ENCODE measurements at places on chromosomes 12 and 14. TPM values are rescaled to one million over a fixed set of nuclear protein-coding genes. Genes with fewer than 3 reads are reported as not detected.
A peak's percentile ranks its signal among the peaks of the same experiment; 100 is the strongest.

DNA sequence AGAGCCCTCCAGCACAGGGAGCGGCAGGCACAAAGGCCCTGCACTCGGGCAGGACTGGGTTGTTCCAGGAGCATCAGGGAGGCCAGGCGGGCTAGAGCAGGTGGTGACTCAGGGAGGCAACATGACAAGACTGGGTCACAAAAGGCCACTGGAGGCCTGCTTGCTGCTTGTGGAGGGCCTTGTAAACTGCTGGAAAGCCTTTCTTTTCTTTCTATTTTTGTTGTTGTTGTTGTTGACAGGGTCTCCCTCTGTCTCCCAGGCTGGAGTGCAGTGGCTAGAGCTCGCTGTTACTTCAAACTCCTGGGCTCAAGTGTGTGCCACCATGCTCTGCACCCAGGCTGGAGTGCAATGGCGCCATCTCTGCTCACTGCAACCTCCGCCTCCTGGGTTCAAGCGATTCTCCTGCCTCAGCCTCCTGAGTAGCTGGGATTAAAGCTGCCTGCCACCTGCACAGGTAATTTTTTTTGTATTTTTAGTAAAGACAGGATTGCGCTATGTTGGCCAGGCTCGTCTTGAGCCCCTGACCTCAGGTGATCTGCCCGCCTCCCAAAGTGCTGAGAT is 11.8 kb upstream of the RCOR1 start:
- DNase-seq, result no peak

DNA sequence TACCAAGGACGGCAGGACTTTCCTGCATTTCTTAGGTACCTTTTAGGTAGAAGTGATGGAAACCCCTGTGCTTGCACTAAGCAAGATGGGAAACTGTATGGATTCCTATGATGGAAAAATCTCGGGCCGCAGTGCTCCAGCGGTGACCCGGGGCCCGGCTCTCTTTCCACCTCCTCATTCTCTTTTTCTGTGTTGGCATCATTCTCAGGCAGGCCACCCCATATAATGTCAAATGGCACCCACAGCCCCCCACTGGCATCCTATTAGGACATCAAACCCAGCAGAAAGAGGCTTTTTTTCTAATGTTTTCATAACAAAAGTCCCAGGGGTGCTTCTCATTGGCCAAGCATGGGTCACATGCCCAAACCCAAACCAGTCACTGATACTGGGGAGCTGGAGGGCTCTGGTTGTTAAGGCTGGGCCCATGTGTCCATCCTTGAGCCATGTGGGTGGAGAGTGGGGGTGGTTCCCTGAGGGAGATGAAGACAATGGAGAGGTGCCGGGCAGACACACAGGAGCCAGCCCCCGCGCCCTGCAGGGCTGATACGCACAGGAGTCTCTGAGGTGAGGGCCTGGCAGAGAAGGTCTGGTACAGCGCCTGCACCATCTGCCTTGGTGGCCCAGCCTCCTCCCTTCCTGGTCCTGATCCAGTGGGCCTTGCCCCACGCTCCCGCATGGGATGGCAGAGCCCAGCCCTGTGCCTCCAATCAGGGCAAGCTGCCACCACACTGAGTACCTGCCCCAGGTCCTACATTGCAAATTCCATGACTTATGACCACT is 142.1 kb downstream of the CALM1 start:
- no peak for DNase-seq

- no peak for DNase-seq
These were observed 210.2 kb upstream of the NPAS3 start for GRCh38 chr14:32728526-32728925.

DNA sequence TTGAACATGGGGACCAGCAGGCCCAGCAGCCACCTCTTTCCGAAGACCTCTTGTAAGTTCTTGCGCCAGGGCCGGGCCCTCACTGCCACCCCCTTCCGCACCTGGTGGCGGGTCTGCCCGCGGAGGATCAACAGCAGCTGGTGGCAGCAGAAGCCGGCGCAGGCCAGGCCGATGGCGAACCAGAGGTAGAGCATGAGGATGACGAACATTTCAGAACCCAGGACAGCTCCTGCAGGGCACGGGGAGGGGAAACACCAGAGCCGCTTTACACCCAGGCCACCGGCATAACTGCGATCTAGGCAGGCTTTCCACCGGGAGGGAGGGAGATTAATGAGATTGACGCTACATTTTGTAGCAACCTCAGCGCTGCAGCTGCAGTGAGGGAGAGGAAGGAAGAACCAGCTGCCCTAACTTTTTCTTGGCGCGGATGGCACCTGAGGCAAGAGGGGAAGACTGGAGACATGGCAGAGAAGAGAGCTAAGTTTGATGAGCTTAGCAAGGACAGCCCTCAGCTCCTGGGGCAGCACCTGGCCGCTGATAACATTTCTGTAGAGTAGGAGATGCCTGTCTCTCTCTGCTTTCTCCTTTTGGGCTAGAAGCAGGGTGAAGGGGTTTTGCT is 7.8 kb downstream of the ZDHHC22 start:
- DNase-seq, result peak; percentile 59

- DNase-seq, result no peak
These were observed 146.0 kb upstream of the PLEKHG7 start for GRCh38 chr12:92556637-92557421.

- DNase-seq, result no peak
These were observed 213.4 kb upstream of the NUDT4 start for GRCh38 chr12:93164103-93164880.

DNA sequence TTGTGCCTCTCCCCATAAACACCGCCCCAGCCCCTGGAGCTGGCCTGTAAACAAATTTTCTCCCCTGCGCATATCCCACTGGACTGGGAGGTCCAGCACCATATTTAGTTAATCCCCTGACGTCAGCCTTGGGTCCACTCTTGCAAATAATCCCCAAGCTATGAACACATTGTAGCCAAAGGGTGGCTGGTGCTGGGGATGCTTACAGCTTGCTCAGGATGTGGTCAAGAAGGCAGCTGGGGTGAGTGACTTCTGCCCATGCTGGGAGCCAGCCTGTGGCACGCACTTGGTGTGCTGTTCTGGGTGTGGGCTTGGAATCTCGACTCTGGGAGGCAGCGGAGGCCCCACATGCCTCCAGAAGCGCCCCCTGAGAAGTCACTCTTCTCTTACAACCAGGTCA is 32.1 kb downstream of the CMKLR1 start:
- no peak for DNase-seq

DNA sequence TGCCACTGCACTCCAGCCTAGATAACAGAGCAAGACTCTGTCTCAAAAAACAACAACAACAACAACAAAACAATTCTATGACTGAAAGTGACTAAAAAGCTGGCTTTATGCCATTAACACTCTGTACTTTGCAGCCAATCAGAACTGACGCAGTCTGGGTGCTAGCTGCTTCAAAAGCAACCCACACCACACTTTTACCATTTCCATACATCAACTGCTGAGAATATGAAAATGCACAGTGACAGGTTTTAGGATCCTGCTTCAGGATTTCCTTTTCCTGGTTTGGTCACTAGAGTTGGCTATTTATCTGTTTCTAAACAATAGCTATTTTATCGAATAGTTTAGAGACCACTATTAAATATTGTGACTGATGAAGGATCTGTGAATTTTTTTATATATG is 23.1 kb upstream of the P2RX4 start:
- DNase-seq, result no peak

GRCh38 chr12:110372056-110372425 is 31.5 kb downstream of the ANAPC7 start:
- no peak for DNase-seq

DNA sequence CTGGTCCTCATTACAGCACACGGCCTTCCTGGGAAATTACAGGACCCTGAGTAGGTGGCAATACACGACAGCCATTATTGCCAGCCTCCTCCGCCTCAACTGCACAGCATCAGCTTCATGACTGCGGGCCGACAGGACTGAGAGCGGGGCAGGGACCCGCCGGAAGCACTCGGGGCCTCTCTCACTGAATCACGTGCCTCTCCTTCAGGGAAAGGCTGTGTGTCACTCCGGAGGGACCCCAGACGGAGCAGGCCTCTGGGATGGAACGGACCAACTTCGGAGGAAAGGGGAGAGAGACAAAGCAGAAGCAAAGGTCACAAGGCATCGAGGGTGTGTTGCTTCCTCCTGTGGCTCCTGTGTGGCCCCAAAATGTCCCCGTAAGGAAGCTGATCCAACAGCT is 90.0 kb downstream of the RNF34 start:
- DNase-seq, result no peak

DNA sequence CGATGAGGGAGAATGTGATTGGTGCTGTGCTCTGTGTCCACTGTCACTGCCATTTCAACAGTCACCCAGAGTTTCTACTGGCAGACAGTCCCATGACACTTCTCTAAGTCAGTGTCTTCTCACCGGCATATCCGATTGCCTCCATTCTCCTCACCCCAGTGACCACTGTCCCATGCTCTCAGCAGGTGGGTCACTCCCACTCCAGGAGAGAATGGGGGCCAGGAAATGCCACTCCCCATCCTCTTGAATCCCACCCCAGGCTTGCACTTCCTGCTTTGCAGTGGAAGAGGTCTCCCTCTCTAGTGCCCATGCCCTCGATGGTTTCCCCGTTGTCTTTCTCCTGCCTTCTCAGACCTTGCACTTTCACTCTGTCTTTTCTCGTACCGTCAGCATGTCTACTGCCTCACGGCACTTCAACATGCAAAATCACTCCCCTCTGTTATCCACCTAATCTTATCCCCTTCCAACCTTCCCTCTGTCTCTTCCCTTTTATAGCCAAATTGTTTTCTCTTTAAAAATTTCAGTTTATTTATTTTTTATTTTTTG is 2.2 kb upstream of the EP400 start:
- no peak for DNase-seq

DNA sequence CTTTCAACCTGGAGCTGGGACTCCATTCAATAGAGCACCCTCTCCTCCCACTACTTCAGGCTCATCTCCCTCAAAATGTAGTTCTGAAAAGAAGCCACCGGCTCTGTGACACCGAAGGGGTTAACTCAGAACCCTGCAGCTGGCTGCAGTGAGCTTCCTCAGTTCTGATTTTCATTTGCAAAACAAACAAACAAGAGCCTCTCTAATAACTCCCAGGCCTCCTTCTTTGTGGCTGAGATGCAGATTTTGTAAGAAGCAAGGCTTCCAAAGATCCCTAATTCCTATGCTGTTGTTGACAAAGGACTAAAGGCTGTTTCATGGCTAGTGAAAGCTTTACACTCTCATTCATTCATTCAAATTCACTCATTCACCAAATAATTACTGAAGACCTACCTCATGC is 333.4 kb upstream of the TBX3 start:
- DNase-seq, result no peak

- DNase-seq, result no peak
These were observed 27.7 kb upstream of the RNU6-8 start for GRCh38 chr14:32230695-32231280.

DNA sequence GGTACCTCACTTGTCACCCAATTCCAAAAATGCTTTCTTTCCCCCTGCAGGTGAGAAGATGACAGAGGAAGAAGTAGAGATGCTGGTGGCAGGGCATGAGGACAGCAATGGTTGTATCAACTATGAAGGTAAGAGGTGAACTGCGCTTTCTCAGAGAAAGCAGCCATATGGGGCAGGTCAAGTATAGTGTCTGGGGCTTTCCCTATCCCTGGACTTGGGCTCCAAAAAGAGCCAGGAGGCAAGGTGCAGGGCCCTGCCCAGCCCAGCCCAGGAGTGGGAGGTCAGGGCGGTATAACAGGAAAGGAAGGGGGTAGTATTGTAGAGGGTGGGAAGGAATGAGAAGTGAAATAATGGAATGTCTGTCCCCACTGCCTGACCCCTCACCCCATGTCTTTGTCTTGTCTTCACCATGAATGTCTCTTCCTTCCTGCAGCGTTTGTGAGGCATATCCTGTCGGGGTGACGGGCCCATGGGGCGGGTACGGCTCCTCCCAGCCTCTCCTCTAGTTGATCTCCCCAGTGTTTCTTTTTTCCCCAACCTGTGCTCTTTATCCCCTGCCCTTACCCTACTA is 2.1 kb downstream of the MYL6 start:
- no peak for DNase-seq

GRCh38 chr12:99367181-99367580 is 280.4 kb upstream of the GARIN6 start:
- no peak for DNase-seq

- no peak for DNase-seq
These were observed 30.0 kb downstream of the DGLUCY start for GRCh38 chr14:91143862-91144261.

- DNase-seq, result no peak
These were observed 68.0 kb downstream of the RNF34 start for GRCh38 chr12:121467638-121468498.

- DNase-seq, result no peak
These were observed 112.8 kb downstream of the NAV3 start for GRCh38 chr12:77943466-77943865.

DNA sequence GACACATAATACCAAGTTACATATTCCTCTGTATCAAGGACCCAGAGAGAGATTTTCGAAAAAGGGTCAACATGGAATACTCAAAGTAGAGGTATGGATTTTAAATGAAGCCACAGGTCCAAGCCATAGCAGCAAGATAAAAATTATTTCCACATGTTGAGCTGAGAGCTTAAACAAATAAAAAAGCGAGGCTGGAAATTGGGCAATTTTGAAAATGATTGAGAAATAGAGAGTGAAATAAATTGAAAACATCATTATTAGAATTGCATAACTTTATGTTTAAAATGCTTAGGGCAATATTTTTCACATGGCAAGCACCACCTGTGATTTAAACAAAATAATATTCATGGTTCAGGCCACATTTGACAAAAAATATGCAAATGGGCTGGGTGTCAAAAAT is 1251.0 kb upstream of the USP15 start:
- DNase-seq, result no peak

DNA sequence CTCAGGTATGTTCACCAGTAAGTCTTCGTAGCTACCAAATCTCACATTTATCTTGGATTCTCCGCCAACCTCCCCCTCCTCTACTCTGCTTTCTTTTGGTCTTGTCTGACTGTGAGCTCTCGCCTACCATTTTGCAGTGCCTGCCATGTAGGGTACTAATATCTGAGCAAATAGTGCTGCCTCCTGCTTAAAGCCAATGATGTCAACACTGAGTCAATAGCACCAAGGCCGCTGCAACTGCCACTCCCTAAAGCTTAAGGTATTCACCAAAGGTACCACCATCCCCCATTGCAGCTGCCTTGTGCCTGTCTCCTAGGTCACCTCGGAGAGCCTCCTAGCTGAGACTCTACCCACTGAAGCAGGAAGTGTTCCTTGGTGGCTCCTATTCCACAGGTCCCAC is 114.8 kb upstream of the FUT8 start:
- DNase-seq, result no peak

- DNase-seq, result no peak
These were observed 7.0 kb downstream of the KLHL28 start for GRCh38 chr14:44954750-44955149.

The SIX6 gene
- total RNA-seq, result not detected

The SLCO1B1 gene
- total RNA-seq, result not detected

The C12orf54 gene
- 1.5 TPM for total RNA-seq

The LIN7A gene
- 31.2 TPM for total RNA-seq

The SLC17A8 gene
- 0.95 TPM for total RNA-seq

The ACSM4 gene
- total RNA-seq, result not detected

The BEGAIN gene
- 3.1 TPM for total RNA-seq

The CLEC9A gene
- total RNA-seq, result 0.90 TPM

The SERPINA3 gene
- 3.5 TPM for total RNA-seq

Data from urinary bladder (tissue), 4 donors.